ENCODE measurements at places on chromosomes 3 and 15. TPM values are rescaled to one million over a fixed set of nuclear protein-coding genes. Genes with fewer than 3 reads are reported as not detected.

Gene ARPIN
- 22.3 TPM for total RNA-seq

DNA sequence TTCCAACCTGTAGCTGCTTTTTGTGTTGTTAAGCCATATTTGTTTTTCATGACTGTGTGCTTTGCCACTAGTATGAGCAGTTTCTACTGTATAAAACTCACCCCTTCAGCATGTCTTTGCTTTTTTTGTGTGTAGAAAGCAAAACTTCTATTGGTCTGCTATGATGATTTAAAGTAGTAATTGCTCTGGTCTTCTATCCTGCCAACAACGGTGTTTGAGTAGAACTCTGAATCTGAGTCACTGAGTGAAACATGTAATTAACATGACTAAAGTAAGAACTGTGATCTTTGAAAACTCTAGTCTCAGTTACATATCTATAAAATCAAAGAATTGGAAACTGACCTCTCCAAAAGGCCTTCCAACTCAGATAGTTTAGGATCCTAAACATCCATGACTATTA is 133.6 kb downstream of the TPRG1 start:
- DNase-seq, result no peak

- no peak for DNase-seq
Measured at GRCh38 chr3:115162759-115163158, 15.7 kb upstream of the ZBTB20 start.

Gene RARB
- total RNA-seq, result 22.6 TPM

Gene TRA2B
- total RNA-seq, result 134 TPM

Gene BCHE
- total RNA-seq, result not detected

GRCh38 chr3:100401674-100402041 is 319 bp downstream of the LNP1 start:
- no peak for DNase-seq

Gene CFAP161
- 0.63 TPM for total RNA-seq

DNA sequence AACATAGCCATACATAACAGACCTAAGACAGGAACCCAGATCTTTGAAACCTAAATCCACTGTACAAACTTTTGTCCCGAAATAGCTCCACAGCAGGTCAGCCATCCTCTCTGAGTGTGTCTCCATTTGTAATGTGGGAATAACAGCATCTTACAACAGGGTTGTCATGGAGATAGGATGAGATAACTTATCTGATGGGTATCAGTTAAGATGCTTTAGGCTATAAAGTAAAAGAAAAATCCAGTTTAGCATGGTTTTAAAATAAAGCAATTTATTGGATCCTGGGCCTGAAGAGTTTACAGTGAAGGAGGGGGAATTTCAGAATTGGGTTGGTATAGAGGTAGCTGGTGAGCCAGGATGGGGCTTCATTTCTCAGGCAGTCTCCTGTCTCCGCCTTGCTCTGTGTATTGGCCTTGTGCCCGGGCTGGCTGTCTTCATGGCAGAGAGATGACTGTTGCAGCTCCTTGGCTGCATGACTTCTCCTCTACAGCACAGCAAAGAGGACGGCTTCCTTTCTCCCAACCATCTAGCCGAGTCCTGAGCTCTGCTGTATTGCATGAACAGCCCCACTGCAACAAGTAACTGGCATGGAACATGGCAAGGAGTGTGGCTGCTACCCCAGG is 131.9 kb upstream of the PROK2 start:
- peak; percentile 19 for DNase-seq

GRCh38 chr3:196726788-196727675 is 12.6 kb upstream of the PAK2 start:
- no peak for DNase-seq

Gene CDCP1
- total RNA-seq, result 0.84 TPM

- DNase-seq, result no peak
Measured at GRCh38 chr3:52752045-52752660, 18.6 kb downstream of the NEK4 start.

Gene SPRED1
- total RNA-seq, result 35.0 TPM

- DNase-seq, result no peak
Measured at GRCh38 chr15:67807141-67807540, 18.2 kb upstream of the SKOR1 start.

Gene CYP1A1
- total RNA-seq, result 2.1 TPM

GRCh38 chr3:174099724-174100123 is 702.2 kb downstream of the NLGN1 start:
- no peak for DNase-seq

DNA sequence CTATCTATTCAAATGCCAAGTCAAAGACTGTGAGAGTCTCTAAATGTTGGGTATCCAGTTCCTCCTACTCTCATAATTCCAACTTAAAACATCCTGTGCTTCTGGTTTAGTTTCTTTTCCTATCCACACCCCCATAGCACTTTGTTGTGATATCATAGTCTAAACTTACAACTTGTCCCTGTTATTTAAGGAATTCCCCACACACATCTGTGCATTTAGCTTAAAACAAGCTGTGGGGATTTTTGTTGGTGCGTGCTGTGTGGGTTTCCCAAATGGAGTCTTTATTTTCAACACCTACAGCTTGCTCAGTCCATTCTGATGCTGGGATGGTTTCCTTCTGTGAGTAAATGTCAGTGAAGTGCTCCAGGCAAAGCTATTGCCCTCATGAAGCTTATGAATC is 167.3 kb downstream of the GMNC start:
- DNase-seq, result no peak

DNA sequence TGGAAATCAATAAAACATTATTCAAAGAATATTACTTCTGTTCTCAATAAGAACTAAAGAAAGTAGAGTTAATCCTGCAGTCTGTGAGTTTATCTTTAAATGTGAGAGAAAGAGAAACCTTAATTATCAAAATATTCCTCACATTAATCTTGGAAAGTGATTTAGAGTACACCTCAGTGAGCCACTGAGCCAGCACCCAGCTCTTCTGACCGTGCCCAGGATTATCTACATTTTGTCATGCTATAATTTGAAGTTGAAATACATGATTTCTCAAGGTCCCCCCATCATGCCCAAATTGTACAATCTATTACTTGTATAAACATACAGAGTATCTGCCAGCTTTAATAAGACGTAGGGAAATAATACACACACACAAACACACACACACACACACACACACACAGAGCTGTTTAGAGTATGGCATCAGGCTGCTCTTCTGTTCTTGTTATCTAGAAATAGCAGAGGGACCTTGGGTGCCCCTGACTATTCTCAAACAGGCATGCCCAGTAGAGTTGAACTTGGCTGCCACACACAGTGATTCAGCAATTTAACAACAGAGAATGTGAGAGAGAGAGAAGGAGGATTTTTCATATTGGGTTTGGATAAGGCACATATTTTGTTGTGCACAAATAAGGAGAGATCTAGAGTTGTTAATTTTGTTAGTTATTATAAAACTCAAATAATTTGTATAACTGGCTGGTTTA is 74.4 kb downstream of the P2RY1 start:
- DNase-seq, result no peak

GRCh38 chr15:40286061-40286532 is 3.2 kb upstream of the ANKRD63 start:
- DNase-seq, result no peak

Gene CAV3
- total RNA-seq, result not detected

- DNase-seq, result no peak
Measured at GRCh38 chr15:96406701-96407100, 76.2 kb downstream of the NR2F2 start.

DNA sequence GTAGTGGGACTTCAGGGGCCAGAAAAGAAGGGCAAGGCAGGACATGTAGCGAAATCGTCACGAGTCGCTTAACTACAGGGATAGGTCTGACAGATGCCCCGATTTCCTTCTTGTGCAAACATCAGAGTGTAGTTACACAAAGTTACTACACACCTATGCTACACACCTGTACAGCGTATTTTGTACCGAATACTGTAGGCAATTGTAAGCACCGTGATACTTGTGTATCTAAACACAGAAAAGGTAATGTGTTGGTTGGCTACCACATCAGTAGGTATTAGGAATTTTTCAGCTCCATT is 515 bp upstream of the MTHFS start:
- DNase-seq, result peak; percentile 20

DNA sequence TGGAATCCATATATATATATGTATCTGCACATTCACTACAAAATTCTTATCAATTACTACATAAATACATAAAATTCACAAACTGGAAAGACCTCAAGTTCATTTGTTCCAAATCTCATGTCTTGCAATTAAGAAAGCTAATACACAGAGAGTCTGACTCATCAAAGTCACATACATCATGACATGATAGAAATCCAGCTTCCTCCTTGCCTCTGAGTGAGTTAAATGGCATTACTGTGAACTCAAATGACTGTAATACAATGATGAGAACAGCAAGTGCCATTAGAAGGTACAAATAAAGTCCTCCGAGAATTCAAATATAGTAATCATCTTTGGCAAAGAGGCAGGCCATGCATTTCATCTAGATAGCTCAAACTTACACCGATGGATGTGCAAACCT is 55.1 kb upstream of the AGTR1 start:
- no peak for DNase-seq

DNA sequence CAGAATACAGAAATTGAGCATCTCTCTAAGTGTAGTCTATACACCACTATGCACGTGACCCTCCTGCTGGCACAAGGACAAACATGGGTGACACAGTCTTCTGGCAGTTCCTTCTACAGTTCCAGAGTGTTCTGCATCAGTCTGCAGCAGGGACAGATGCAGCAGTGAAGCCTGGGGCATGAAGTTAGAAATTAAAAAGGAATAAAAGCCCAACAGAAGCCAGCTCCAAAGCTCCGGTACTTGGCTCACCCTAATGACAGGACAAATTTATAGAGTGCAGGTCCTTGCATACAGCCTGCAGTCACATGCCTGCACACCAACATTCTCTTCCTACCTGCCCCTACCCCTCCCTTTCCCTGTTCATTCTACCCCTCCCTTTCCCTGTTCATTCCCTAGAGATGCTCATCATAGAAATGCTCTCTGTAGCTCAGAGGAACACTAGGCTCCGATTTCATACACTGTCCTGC is 15.0 kb downstream of the UACA start:
- peak; percentile 73 for DNase-seq

DNA sequence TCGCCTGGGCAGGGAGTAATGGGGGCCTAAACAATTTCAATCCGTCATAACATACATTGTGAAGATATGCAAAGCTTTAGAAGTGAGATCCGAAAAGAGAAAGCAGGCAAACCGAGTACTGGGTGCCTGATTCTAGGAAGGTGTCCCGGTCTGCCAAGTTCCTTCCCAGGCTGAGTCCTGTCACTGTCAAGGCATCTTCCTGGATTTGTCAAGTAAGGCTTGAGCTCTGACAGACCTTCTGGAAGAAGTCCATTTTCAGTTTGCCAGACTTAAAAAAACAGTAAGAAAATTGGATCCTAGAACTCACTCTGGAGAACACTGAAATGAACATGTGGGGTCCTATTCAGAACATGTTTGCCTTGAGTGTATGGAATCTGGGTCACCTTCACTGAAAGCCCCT is 253.9 kb downstream of the RORA start:
- no peak for DNase-seq

DNA sequence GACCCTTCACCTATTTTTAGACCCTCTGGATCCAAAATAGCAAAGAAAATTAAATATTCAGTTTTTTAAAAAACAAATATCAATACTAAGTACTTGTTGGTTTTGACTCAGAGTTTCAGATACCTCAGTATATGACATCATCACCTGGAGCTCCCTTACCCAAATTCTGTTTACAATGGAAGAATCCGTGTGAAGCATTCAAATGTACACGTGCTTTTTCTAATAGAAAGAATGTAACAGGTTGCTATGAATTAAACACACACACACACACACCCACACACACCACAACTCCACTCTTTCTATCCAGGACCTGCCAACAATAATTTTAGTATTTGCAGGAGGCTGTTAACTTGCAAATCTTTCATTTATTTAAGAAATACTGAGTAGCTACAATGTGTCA is 221.8 kb downstream of the THRB start:
- no peak for DNase-seq

DNA sequence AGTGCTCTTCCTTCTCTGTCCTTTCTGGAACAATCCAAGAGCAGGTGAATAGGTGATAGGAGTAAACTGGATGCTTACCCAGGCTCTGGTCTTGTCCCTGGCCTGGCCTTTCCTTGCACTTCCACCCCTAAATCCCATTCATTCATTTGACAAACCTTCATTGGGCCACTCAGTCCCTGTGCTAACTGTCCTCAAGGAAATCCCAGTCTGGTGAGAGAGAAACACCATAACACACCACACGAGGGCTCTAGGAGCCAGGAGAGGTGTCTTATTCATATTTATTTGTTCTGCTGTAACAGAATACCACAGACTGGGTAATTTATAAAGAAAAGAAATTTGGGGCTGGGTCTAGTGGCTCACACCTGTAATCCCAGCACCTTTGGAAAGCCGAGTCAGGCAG is 22.8 kb downstream of the EFCC1 start:
- no peak for DNase-seq

- DNase-seq, result peak; percentile 0
Measured at GRCh38 chr15:82831894-82832600, 22.6 kb downstream of the WHAMM start.

DNA sequence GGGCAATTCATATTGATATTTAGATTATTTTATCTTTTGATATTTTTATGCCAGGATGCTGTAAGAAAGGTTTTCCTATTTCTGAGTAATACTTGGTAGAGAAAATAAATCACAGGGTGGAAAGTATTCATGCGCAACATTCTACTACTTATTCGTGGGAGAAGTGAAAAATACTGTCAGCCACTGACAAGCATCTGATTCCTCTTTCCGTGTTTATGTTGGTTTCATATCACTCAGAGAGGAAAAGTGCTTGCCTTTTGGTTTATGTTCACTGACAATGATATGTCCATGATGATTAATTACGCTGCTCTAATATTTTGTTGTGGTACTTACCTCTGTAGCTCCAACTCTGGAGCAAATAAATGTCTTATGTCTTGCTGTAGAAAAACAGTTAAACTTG is 429.4 kb downstream of the EDEM1 start:
- DNase-seq, result no peak

- DNase-seq, result no peak
Measured at GRCh38 chr15:58515807-58516206, 84.0 kb downstream of the LIPC start.

Gene STAB1
- 527 TPM for total RNA-seq

- DNase-seq, result no peak
Measured at GRCh38 chr3:87855211-87855610, 203.6 kb downstream of the CGGBP1 start.

Gene CCR9
- total RNA-seq, result 0.78 TPM

GRCh38 chr3:13073326-13074005 is at the start of gene IQSEC1:
TSS of gene IQSEC1 (minus strand) at chr3:13073429. CDS start at chr3:13073014, 415 bp downstream.
- DNase-seq, result no peak

- DNase-seq, result no peak
Measured at GRCh38 chr3:188287762-188288505, 134.0 kb downstream of the LPP start.
